ENCODE measurements at places on chromosomes 6 and 20.
A peak's percentile ranks its signal among the peaks of the same experiment; 100 is the strongest.

DNA sequence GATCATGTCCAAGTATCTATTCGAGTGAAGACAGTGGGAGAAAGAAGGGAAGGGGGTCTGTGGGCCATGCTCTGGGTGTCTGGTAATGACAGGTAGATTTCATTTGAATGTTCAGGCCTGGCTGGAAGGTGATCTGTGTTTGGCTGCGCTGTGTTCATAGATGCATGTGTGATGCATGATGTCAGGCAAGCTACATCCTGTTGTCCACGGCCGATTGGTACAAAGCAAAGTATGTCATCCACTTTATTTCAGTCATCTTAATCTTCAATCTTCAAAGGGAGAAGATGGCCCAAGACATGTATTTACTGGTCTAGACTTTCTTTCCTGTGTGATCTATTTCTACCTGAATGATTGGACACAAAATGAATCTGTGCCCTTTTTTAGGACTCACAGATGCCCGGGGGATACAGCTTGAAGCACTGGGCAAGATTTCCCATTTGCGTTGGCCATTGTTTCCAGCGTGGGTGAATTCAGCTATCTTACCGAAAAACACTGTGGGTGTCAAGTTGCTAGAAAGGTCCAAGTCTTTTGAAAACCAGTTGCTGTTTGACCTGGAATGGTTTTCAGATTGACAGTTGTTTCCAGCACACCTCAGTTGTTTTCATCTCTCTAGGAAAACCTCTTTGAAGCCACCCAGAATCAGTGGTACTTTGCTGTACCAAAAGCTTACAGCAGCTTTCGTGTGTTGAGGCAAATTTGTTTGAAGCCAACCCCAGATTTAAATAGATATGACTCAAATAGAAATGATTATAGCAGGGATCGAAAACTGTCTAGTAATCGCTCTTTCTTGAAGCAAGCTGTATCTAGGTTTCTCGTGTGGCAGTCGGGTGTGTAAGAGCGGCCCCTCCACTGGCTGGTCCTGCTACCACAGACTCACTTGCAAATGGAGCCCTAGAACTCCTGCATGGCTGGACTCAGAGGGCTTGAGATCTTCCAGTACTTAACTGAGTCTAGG, 27.2 kb downstream of the DUSP22 start:
- peaks cover 9% of the 10 kb centered on the region for H3K4me1 ChIP-seq
- no peak for DNase-seq
- no peak overlapping the region for H3K27ac ChIP-seq
- peaks cover 3% of the 10 kb centered on the region for H3K36me3 ChIP-seq
- H3K4me3 ChIP-seq, result no peak overlapping the region

DNA sequence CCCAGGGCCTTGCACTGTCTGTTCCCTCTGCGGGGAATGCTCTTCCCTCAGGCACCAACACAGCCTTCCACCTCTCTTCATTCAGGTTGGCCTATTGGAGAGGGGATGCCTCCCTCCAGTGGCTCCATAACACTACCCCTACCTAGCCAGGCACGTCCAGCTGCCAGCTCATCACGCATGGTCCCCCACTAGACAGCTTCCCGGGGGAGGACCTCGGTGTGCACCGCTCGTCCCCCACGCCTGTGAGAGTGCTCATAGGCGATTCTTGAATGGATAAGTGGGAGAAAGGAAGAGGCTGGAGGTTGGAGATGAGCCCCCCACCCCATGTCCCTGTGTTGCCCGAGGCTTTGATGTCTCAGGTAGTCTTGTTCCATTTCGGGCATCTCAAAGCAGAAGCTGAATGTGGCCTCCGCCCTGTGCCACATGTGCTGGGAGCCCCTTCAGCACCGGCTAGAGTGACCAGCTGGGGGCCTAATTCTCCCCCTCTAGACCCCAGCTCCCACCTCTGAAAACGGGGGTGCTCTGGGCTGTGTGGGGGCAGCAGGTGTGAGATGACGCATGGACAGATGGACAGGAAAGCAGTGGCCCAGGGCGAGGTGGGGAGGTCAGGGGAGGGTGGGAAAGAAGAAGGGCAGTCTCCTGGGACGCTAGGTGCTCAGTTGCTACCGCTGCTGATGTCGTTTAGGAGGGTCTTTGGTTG, 333.0 kb downstream of the TAF4 start:
- peaks cover 6% of the 10 kb centered on the region for H3K4me1 ChIP-seq
- H3K27ac ChIP-seq, result no peak overlapping the region
- H3K27me3 ChIP-seq, result peaks cover 25% of the 10 kb centered on the region
- DNase-seq, result peak; percentile 51
- H3K4me3 ChIP-seq, result no peak overlapping the region

- no peaks in the 10 kb centered on the region for H3K36me3 ChIP-seq
- no peak overlapping the region for H3K4me3 ChIP-seq
- DNase-seq, result no peak
- H3K27me3 ChIP-seq, result peaks cover 54% of the 10 kb centered on the region
These were observed 29.4 kb downstream of the PRR18 start for GRCh38 chr6:166278579-166279392.

DNA sequence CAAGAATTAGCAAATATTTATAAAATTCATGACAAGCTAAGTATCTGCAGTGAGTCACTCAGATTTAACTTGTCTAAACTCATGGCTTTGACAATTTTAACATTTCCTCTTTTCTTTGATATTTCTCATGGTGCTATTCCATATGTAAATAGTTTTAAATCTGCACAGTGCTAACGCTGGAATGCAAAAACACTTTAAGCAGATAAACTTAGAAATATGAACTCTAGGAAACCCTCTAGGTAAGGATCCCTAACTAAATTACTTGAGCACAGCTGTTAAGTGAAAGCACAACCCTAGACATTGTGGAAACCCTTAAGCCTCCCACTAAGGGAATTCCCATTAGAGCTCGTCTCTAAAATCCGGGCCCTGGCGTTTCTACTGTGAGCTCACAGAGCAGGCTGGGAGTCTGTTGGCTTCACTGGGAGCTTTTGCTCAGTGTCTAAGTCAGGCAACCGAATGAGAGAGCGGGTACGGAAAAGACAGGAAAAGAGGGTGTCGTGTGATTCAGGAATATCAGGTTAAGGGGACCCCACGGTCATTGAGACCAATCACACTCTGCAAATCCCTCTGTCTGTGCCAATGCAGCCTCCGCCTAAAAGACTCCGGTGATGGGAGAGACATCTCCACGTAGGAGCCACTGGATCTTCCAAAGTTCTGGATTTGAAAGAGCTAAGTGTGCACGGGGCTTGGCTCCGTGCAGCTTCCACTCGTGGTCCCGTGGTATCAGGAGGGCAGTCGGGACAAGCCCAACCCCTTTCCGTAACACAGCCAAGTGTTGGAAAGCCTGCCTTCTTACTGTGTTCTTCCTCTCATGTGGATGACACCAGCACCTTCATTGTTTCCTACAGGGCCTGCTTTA, 112.3 kb upstream of the RPS6KA2 start:
- no peak for DNase-seq
- H3K27ac ChIP-seq, result peak overlapping the region; percentile 41
- H3K4me1 ChIP-seq, result peaks cover 56% of the 10 kb centered on the region

GRCh38 chr6:14828201-14828611, 417.7 kb upstream of the JARID2 start:
- no peak for DNase-seq
- H3K27me3 ChIP-seq, result peaks cover 2% of the 10 kb centered on the region
- H3K4me3 ChIP-seq, result no peak overlapping the region
- H3K4me1 ChIP-seq, result peaks cover 10% of the 10 kb centered on the region
- H3K27ac ChIP-seq, result no peak overlapping the region

DNA sequence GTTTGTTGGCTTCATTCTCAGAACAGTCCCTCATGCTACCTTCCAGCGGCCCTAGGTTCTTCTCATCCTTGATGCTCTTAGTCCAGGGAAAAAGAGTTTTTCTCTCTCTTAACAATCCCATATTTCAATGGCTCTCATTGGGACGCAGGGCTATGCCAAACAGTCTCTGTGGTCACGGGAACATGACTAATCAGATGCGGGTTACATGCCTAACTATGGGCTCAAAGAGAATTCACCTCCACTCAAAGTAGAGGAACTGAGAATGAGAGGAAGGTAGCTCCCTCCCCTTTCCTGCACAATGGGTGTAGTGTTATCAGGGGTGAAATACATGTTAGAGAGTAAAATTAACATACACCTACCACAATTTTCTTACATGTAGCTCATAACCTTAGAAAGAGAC, 18.1 kb upstream of the ATRN start:
- DNase-seq, result no peak
- H3K27me3 ChIP-seq, result peaks cover 23% of the 10 kb centered on the region
- peaks cover 5% of the 10 kb centered on the region for H3K4me1 ChIP-seq
- no peak overlapping the region for H3K27ac ChIP-seq

GRCh38 chr20:57400821-57401564, 9.8 kb downstream of the RBM38 start:
- H3K4me3 ChIP-seq, result no peak overlapping the region
- no peaks in the 10 kb centered on the region for H3K36me3 ChIP-seq
- H3K4me1 ChIP-seq, result peaks cover 22% of the 10 kb centered on the region
- no peak overlapping the region for H3K27ac ChIP-seq
- DNase-seq, result peak; percentile 72

DNA sequence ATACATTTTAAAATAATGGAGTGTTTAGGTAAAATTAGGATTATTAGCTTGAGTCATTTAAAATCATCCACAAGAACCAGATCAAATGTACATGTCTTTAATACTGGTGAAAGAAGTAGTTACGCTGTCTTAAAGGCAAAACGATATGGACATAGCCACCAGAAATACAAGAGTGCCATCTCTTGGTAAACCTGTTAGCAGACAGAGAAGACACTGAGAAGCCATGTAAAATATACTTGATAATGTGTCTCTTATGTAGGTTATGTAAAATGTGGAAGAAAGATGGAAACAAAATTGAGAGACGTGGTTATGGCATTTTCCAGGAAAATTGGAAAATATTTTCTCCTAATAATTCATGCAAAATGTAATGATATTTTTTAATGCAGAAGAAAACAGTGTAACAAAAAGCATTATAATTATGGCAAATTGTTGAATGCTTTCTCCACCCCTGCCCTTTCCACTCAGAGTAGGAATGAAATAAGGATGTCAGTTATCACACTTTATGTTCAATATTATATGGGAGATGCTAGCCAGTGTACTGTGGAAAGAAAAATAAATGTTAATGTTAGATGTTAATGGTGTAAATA, 12.2 kb upstream of the SLC17A2 start:
- no peaks in the 10 kb centered on the region for H3K36me3 ChIP-seq
- H3K4me1 ChIP-seq, result peaks cover 8% of the 10 kb centered on the region
- no peak overlapping the region for H3K4me3 ChIP-seq
- no peak for DNase-seq

Measured in chondrocyte (in vitro differentiated cells).